ENCODE measurements at places on chromosomes 11 and 22.
A peak's percentile ranks its signal among the peaks of the same experiment; 100 is the strongest.

- no peak for DNase-seq
Measured at GRCh38 chr11:123258877-123259276, 63.8 kb upstream of the CLMP start.

DNA sequence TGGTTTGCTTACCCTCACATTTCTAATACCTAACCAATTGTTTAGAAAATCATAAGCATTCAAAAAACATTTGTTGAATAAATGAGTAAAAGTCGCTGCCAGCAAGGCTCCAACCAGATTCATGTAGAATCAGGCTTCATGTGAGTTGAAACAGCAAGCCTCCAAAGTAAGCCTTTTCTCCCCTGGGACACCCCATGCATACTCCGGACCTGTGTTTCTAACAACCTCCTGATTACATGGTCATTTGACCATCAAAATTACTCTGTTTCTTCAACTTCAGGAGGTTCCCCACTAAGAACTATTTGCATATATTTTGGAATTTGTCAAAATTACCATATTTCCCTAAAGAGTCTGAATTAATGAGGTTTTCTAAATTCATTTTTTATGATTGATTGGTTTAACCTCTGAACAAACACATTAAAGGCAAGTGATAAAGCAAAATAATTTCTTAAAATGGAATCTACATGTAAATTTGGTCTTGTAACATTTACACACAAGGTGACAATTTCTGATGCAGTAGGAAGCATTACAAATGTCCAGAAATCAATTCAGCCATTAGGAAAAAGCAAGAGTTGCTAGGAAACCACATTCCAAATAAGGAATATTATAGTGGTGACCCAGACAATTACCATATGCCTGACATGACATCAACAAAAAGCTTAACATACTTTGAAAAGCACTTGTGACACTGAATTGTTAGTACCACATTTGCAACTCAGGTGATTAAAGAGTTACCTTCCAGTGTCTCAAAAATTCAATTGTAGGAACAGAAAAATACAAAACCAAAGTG lies 252.6 kb downstream of the GUCY1A2 start:
- DNase-seq = no peak

GRCh38 chr11:73410627-73411026 lies 34.4 kb downstream of the RELT start:
- peak; percentile 45 for DNase-seq

DNA sequence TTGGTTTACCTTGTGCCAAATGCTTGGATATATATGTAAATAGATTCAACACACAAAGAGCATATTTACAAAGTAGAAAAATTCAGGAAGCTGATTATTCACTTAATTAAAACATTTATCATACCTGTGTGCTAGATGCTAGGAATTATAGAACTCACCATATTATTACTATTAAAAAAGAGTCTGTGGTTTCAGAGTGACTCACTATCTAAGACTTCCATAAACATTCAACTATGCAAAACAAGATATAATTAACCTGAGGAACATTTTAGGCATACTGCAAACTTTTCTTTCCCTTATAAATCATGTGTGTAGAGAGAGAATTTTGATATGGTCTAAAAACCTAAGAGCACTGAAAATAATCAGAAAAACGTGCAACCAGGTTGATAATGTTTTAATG lies 27.3 kb downstream of the CTSC start:
- DNase-seq = peak; percentile 24

DNA sequence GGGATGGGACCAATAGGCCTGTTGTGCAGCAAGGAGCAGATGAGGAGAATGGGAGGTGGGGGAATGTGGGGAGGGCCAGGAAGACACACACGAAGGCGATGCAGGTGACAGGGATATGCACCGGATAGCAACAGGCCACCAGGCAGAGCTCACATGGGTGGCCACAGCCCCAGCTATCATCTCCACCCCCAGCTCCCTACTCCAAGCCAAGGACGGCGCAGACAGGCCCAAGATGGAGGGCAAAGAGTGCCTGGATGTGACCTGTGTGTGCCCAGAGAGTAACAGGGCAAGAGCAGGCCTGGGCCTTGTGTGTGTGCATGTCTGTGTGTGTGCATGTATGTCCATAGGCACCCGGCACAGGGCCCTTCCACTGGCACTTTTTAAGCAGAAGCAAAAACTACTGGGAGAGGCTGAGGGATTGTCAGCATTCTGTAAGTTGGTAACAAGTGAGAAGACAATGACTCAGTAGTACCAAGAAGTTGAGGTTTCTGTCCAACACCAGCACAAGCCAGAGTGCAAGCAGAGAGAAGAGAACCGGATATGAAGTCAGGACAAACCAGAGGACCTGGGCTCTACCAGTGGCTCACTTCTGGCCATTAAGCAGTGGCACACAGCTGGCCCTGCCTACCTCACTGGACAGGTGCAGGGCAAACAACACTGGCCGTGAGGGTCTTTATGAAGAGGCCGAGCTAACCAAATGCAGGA lies 36.4 kb downstream of the NRXN2 start:
- no peak for DNase-seq

DNA sequence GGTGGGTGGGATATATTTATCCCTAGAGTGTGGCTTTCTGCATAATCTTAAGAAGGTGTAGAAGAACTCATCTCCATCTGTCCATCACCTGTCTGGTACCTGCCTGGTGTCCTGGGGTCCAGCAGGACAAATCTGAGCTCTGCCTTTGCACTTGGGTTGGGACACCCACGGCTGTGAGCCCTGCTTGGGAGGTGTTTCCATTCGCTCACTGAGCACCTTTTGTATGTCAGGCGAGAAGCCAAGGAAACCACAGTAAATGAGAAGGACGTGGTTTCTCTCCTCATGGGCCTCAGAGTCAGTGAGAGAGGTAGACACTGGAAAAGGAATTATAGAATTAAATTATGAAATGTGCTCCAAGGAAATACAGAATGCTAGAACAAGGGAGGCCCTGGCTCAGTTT lies 555.9 kb downstream of the MIAT start:
- DNase-seq = peak; percentile 88

DNA sequence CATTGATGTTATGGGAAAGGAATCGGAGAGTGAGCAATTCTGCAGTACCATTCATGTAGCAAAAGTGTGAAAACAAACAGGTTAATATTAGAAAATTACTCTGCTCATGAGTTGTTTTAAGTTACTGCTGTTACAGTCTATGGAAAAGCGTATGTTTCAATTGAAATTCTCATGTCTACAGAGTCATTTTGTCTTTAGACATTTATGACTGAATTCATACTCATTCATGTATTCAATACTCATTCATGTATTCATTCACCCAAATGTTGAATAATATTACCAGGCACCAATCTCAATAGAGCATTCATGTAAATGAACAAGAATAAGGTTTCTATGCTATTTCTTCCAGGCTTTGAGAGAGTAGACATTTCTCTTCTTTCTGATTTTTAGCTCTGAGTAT lies 8.1 kb downstream of the FLI1 start:
- no peak for DNase-seq

DNA sequence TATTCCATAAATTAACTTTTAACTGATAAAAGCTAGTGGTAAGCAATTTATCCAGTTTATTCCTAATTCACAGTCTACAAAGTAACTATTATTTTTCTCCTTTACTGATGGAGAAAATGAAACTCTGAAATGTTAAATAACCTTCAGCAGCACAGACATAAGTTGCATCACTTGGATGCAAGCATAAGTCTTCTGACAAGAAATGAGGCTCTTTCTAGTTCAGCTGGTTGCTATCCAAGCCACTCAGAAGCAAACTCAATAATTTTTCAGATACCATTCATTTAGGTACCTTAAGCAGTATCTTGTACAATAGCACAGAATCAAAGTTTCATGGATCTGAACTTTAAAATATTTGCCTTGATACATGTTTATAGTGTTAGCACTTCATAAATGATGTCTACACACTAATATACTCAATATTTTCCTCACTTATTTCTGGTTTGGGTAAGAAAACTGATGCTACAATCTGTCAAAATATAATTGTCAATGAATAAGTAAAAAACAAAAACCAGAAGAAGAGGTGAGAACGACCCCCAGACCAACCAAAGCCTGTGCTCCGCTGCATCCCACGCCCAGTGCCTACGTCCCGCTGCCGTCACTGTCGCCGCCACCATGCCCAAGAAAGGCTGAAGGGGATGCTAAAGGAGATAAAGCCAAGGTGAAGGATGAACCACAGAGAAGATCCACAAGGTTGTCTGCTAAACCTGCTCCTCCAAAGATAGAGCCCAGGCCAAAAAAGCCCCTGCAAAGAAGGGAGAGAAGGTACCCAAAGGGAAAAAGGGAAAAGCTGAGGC lies 18.1 kb downstream of the FAM168A start:
- no peak for DNase-seq

DNA sequence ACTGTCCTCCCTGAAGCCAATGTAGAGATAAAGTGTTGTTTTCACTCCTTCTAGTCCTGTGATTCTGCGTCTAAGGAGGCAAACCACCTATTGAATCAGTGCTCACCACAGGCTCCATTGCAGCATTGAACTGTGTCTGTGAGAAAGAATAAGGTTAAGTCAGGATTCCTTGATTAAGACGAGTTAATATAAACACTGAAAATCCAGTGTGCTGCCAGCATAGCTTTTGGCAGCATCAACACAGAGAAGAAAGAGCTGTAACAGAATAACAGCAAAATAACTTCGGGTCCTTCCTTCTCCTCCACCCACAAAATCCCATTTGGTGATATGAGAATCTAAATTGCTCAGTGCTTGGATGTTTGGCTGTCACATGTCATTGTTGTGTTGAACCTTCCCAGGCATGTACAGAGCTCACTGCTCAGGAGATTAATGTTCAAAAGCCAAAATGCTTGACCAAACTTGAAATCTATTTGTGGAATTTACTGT lies 185.2 kb upstream of the DDI1 start:
- peak; percentile 50 for DNase-seq

- DNase-seq = no peak
Measured at GRCh38 chr11:44404301-44404700, 94.4 kb upstream of the ALX4 start.

- no peak for DNase-seq
Measured at GRCh38 chr11:13007182-13008060, 1.7 kb upstream of the RASSF10 start.

GRCh38 chr11:130204703-130205095 lies 45.1 kb downstream of the ST14 start:
- no peak for DNase-seq
